Stimulated activated CD8-positive, alpha-beta memory T cell treated with anti-CD3 and anti-CD28 coated beads, Interleukin-12 subunit alpha, Interleukin-12 subunit beta, amount 100 ng/mL, for 1 hour (primary cell): ENCODE measurements at places on chromosomes 5 and 9.

- no peak for DNase-seq
Observed at GRCh38 chr5:59588922-59589321, 304.6 kb downstream of the PDE4D start.

GRCh38 chr5:80036615-80037014 is 1.5 kb downstream of the THBS4 start:
- DNase-seq, result no peak

GRCh38 chr5:150438873-150439546 is 10.5 kb downstream of the RPS14 start:
- no peak for DNase-seq

- no peak for DNase-seq
Observed at GRCh38 chr5:137304226-137304874, 194.8 kb downstream of the SPOCK1 start.

DNA sequence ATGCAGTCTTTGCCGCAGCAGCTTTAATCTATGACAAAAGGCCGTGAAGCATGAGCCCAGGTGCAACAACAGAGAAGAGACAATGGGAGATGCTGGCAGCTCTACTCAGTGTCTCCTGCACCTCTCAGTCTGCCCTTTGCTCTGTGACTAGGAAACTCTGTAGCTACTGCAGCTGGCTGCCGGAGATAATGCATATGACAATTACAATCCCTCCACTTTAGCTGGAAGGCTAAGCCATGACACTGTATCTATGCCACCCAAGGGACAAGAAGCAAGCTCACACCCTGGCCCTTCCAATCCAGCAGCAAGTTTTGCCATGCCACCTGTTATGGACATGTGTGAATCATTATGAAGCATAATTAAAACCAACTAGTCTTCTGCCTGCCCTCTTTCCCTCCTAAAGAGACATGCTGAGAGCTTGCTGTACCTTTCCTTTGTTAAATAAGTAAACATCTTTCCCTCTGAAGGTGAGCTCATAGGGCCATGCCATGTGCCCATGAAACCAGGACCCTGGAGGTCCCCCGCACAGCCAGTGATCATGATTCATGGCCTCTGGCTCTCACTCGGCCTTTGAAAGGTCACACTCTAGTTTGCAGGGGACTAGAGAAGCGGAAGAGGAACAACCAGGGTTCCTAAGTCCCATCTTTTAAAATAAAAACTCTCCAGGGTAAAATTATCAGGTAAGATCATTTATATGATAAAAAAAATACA is 219.4 kb downstream of the SPOCK1 start:
- DNase-seq, result no peak

DNA sequence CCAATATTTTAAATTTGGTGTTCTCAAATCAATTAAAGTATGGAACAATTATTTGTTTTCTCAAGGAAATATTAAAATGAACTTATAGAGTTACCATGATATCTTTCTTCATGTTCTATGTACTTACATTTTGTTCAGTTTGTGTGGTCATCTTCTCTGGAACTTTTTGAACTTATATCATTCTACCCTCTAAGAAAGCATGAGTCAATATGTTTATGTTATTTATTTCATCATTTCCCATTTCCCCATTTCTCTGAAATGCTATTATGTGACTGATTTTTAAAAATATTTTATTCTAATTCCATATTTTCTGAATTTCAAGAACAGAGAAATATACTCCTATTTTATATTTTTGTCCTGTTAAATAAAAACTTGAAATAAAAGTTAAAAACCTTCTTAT is 123.5 kb upstream of the ACOT12 start:
- DNase-seq, result no peak

GRCh38 chr5:109805883-109806282 is 116.2 kb downstream of the MAN2A1 start:
- DNase-seq, result no peak
